ENCODE measurements at places on chromosomes 13 and 19.

DNA sequence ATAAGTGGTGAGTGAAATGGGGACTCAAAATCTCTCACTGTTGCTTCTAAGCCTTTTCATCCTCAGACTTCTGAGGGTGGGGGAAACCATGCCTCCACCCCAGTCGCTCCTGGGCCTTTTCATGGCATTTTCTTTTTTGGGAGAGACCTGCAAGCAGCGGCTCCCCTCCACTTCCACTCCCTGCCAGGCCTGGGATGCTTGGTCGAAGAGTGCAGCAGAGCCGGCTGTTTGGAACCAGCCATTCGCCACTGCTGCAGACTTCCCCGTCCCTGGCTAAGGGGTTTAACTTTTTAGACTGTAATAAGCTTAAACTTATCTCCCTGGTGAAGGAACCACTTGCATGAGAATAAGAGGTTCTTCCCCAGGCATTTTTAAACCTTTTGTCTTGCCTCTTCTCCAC is 617.2 kb downstream of the PCDH9 start:
- ATAC-seq = no peak

GRCh38 chr19:41796362-41796761 is at the start of gene CEACAM3:
TSS of gene CEACAM3 (plus strand) at chr19:41796587. CDS start at chr19:41796678, 91 bp downstream.
- no peak for ATAC-seq

DNA sequence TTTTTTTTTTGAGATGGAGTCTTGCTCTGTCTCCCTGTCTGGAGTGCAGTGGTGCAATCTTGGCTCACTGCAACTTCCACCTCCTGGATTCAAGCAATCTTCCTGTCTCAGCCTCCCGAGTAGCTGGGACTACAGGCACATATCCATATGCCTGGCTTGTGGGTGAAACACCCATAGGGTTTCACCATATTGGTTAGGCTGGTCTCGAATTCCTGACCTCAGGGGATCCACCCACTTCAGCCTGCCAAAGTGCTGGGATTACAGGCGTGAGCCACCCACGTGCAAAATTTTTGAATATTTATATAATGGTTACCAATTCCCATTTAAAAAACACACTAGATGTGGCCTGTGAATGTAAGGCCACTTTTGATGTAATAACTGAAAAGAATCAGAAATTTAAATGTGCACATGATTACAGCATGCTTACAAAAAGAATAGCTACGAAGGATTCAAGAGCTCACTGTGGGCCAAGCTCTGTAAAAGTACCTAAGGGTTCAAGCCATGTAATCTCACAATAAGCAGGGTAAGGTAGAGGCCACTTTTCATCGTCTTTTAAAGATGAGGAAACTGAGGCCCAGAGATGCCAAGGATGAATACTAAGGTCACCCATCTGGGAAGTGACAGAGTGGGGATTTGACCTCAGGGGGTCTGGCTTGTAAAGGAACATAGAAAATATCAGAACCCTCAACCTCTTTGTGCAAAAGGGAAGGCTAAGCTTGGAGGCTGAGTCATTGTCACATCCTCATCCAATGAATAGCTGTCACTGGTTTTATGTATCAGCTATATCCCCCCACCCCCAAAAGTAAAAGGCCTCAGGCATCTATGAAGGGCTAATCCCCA is 17.8 kb downstream of the TNFSF14 start:
- ATAC-seq = no peak

- ATAC-seq = peak; percentile 93
These were observed 3.8 kb downstream of the PDE4A start for GRCh38 chr19:10424011-10424637.

DNA sequence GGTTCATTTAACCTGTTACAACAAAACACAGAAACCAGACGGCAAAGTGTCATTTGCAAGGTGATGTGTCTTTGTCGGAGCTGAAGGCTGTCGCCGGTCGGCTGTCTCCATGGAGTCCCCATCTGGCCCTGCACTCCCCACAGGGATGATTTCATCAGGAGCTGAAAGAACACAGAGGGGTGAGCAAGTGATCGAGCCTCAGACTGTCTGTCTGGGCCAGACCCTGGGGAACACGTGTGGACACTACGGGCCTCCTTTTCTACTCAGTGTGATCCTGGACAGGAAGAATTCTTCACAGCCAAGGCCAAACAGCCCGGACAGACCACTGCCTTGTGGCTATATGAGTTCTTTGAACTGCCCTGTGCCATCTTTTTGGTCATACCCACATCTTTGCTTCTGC is 85.1 kb downstream of the RNASEH2B start:
- ATAC-seq = no peak

- no peak for ATAC-seq
These were observed 343.5 kb downstream of the GPC5 start for GRCh38 chr13:91741925-91742324.

GRCh38 chr13:60583911-60584753 is 187.1 kb downstream of the TDRD3 start:
- peak; percentile 45 for ATAC-seq

DNA sequence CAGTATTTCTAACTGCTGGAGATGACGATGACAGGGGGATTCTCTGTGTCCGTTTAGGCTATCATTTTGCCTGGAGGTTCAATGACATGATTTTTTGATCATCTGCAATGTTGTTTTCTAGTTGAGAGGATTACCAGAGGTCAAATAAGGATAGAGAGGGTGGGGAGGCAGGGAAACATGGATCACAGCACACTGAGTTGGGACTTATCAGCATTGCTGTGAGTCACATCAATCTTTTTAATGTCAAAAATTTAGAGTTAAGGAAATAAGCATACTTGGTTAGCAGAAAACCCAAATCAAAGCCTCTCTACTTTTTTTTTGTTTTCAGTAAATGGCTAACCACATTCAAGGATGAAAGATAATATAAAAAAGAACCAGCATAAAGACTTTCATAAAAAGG is 43.0 kb upstream of the CSNK1A1L start:
- no peak for ATAC-seq

DNA sequence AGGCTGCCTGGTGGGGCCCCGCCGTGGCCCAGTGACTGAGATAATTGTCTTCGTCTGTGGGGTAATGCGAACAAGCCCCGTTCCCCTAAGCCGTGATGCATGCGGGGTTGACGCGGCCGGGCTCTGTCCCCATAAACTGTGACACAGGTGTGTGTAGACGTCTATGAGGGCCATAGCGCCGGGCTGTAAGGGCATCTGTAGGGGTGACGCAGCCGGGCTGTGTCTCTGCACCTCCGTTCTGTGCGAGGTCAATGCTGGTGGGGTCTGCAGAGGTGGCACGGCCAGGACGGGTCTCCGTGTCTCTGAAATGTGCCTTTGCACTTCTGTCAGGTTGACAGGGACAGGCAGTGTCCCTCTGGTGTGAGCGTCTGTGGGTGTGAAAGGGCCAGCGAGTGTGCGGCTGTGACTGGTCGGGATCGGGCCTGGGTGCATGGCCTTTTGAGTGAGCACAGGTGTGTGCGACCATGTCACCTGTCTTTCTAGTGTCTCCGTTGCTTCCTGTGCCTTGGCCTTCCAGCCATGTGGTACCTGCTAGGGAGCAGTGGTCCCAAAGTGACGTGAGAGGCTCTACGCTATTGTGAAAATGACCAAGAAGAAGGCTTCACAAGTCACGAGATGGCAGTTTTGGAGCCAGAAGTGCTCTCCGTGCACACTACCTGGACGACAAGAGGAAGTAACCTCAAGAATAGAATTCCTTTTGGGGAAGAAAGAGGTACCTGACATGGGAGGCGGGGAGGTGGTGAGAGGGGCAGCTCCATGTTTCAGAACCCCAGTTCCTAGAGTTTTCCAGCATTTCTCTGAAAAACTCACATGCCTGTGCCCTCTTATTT is 16.4 kb upstream of the ZNF331 start:
- peak; percentile 11 for ATAC-seq

DNA sequence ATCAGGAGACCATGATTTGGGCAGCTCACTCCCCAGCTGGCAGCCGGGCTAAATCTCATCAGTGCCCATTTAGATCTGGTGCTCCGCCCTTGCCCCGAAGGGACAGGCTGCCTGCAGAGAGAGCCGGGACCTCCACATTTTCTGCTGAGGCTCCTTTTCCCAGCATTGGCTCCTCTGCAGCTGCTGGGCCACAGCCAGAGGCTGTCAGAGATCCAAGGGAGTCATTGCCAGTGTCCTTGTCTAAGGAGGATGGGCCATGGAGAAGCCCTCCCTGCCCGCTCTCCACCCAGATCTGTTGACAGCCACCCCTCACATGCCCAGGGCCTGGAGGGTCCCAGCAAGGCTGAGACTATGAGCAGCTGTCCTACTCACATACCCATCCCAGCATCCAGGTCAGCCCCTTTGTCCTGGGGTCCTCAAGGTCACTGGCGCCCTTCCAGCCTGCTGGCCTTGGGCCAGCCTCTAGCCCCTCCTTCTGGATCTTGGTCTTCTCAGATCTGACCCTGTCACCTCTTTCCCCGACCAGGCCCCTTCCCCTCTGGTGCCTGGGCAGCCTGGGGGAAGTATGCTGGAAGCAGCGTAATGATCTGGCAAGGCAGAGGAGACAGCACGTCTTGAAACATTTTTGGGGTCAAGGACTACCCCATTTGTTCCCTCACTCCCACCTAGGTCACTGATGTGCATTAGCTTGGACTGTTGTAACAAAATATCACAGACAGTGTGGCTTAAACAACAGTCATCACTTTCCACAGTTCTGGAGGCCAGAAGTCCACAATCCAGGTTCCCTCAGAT is 7.9 kb downstream of the PIN1 start:
- ATAC-seq = no peak

DNA sequence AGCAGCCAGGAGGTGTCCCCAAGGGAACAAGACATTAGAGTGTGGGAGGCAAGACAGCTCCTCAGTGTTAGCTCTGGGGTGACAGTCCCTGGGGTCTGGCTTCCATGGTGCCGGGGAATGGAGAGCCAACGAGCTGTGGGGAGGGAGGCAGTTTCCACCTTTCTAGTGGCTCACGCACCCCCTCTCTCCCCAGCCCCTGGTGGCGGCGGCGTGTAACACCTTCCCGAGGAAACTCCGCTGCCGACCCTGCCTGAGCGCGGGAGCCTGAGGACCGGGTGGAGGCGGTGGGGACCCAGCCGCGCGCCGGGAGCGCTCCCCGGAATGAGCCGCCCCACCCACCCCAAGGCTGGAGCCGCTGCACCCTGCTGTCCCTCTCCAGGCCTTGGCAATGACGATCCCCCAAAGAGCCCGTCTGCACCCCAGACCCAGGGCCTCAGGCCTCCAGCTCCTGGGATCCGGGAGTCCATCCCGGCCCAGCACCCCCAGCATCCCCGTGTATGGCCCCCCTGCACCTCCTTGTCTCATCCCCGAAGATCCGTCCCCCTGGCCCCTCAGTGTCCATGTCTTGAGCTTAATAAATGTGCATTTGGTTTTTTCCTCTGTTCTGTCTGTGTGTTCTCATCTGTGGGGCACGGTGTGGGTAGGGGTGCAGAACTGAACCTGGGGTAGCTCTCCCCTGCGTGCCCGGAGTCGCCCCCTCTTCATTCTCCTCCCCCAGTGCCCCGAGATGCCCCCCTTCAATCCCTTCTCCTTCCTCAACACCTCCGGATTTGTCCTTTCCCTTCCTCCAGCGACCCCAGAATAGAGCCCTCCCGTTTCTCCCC is 622 bp upstream of the FXYD5 start:
- ATAC-seq = peak; percentile 78

- no peak for ATAC-seq
These were observed 159.5 kb downstream of the RBM26 start for GRCh38 chr13:79246578-79246949.

- ATAC-seq = peak; percentile 84
These were observed 460.0 kb downstream of the RFC3 start for GRCh38 chr13:34277936-34278335.

Data from SK-N-SH treated with all-trans-retinoic acid at 6 μM for 48 hours (cell line).